Hematopoietic multipotent progenitor cell treated with erythropoietin and hydrocortisone succinate and interleukin-3 and kit ligand, for 8 days (in vitro differentiated cells): ENCODE measurements at places on chromosomes 6 and 20.

GRCh38 chr20:48102931-48103660 is 317.8 kb upstream of the SULF2 start:
- no peak for DNase-seq

DNA sequence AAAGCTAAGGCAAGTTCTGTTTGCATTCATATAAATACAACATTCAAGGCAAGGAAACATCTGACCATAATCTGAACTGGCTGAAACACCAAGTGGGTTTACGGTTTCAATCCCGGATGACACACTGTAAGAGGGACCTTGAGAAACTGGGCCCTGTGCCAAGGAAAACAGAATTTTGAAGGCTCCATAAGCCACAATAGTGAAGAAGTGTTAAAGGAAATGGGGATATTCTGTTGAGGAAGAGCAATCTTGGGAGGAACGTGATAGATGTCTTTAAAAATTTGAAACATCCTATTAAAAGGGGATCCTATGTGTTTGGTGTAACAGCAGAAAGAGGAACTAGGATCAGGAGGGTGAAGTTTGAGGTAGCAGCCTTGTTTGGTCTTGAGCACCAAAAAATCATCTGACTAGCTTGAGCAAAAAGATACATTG is 82.4 kb upstream of the TAB2 start:
- no peak for DNase-seq

DNA sequence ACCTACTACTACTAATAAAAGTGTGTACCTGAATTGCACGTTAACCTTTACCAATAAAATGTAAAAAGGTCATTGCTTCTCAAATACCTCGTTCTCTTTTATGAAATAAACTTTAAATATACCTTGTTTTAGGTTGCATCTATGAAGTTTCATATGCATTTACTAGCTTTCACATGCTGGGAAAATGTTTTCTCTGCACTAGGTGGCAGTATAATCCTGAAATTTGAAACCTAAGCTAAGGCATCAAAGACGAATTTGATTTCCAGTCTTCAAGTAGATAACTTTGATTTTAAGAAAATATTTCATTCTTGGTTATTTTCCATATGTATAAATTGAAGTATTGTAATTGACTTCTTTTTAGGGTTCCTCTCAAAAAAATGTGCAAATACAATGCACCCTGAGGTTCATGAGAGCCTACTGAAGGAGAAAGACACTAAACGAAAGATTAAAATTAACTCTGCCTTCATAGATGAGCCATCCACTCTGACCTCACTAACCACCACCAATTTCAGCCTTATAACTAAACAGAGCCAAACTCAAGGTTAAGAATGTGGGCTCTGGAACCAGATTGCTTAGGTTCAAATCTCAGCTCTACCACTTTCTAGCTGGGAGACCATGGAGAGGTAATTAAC is 7.3 kb upstream of the COL9A1 start:
- DNase-seq: peak; percentile 66

- no peak for DNase-seq
These were observed 9.7 kb downstream of the HLA-DOB start for GRCh38 chr6:32807020-32807580.

DNA sequence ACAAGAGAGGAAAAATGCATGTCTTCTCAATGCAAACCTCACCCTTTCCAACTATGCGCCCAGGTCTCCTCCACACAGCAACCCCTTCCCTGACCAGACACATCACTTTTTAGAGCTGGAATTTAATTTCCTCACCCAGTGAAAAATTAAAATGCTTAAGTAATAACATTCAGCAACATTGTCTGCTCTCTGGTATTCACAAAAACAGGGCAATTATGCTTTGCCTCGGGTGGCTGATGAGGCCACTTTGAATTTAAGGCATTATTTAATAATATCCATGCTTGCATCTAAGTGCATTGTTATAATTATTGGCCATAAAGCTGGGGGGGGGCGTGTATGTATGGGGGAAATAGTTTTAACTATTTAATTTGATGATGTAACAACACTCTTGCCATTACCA is 777.8 kb upstream of the NRSN1 start:
- no peak for DNase-seq

DNA sequence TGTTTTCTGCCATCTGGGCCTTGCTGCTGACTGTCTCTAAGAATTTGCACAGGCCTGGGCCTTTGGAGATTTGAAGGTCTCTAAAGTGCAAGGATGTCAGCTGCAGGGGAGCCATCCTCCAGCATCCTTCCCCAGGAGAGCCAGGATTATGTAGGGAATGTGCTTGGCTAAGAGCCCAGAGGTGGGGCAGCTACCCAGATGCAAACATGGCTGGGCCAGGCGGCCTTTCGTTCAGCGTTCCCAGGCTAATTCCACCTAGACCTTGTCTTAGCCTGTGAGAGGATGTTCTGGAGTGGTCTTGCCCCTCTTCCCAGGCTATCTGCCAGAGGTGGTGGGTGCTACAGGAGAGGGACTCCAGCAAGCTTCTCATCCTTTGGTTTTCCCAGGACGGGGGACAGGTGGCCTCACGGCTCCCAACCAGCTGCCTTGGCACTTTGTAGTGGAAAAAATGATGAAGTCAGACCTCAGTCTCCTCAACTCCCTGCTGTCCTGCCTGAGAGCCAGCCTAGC is 7.7 kb upstream of the PTGIS start:
- DNase-seq: no peak

- DNase-seq: no peak
These were observed 82.8 kb upstream of the E2F3 start for GRCh38 chr6:20318851-20319387.

DNA sequence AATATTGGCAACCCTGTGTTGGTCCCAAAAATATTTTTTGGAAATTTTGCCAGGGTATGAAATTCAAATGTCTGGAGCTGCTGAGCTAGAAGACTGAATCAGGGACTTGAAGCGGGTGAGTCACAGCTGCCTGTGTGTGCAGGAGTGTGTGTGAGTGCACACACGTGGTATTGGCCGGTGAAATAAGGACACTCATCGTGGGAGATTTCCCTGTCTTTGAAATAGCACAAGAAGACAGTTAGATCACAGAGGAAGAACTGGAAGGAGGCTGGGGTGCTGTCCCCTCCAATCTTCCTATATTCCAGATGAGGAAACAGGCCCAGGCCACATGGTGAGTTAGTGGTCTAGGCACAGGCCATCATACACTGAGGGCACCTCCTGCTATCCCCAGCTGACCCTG is 123.8 kb upstream of the MLN start:
- no peak for DNase-seq

DNA sequence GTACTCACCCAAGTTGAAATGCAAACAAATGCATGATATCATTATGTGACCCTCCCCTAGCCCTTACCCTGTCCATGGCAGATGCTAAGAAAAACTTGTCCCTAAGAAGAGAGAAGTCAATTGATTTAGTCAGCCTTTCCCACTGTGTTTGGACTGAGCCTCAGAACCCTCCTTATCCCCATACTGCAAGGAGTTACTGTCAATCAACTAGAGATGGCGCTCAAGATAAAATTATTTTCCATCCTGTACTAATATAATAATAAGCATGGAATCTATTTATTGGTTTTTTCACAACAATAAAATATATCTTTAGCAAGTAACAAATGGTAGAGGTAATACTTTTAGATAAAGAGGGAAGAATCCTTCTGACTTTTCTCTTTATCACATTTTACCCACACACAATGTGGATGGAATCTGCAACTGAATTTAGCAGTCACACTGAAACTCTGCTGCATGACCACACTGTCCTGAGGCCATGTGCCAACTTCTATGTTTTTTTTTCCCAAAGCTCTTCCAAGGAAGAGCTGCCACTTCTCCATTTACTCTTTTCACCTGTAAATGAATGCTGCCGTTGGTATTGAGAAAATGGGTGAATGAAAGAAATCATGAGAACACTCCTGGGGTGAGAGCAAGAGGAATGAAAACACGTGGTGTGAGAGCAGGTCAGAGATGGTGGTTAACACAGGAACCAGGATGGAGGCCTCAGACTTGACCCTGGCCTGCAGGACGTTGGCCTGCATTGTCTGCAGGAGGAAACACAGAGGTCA is 10.5 kb downstream of the NT5E start:
- DNase-seq: no peak

DNA sequence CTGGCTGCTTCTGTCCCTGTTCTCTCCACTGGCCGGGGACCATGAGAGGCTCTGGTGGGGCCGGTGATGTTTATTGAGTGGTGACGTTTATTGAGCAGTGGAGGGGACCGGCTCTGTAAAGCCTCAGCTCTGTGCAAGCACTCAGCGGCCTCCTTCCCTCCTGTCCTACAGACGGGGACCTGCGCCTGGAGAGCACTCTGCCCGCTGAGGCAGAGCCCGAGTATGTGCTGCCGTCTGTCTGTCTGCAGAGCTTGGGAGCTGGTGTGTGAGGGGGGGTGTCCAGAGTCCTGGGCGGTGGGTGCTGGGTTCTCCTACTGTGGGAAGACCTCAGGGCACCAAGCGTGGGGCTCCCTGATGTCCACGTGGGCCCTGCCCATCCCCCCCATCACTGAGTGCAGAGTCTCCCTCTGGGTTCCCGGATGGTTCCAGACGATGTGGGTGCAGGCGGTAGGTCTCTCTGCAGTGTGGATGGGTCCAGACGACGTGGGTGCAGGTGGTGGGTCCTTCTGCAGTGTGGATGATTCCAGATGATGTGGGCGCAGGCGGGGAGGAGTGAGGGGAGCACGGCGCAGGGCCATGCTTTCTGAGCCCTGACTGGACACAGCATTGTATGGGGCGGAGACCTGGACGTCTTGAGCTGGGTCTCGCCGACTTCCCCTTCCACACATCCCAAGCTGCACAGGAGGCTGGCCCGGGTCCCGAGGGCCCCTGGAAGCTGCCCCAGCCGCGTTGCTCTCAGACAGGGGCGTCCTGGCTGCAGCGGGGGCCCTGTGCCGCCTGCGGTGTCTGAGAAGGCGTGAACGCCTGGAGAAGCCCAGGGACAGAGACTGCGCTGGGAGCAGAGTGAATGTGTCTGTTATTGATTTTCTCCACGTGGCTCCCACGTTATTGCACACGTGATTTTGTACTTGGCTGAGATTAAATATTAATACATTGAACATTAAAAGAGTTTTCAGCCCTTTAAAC is 14.9 kb upstream of the BHLHE23 start:
- no peak for DNase-seq

- DNase-seq: no peak
These were observed 118.5 kb downstream of the SIM1 start for GRCh38 chr6:100346203-100346602.

DNA sequence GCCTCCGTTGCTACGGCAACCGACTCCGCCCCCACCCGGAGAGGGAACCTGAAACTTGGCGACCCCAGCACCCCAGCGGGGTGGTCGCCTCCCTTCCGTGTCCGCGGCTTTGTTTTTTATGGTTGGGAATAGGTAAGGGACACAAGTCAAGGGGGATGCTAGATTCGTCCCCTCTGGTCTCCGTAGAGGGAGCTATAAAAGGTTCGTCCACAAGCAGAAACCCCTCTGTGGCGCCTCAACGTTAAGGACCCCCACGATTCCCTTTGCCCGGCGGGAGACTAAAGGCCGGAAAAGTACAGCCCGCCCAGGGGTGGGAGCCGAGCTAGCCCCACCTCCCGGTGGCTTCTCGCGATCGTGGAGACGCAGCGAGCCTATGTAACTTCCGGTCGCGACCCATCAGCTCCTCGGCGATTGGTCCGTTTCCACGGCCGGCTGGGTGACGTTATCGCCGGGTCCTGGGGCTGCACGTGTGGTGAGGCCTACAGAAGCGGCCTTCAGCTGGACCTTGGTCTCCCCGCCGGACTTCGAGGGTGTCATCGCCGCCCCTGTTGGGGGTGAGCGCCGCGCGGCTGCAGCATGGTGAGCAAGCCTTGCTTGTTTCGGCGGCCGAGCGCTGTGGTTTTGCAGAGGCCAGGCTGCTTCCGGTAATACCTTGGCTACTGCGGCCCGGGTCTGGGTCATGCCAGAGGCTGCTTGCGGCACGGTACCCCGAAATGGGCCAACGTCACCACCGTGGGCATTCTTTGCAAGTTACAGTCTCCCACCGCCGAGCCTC is at the start of gene LTV1:
LTV1 (plus strand) TSS at position 437 of the 775 bp plus-strand sequence; CDS start at position 577, 140 bp downstream.
- peak; percentile 97 for DNase-seq

- DNase-seq: no peak
These were observed 244.4 kb downstream of the FOXA2 start for GRCh38 chr20:22339946-22340345.

DNA sequence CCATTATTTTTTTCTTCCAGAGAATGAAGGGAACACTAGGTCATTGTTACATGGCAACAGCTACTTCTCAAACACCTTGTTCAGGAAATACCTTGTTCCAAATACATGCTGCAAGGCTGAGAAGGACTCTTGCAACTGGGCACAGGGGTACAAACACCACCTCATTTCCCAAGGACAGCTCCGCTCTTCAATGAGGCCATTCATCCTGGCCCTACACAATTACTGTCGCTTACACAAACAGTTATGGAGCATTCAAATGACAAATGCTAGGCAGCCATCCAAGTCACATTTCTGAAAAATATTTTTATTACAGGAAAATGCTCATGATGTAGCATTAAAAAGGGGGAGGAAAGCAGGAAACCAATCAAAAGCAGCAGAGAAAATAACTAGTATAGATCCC is 611.9 kb downstream of the DHX35 start:
- DNase-seq: no peak

DNA sequence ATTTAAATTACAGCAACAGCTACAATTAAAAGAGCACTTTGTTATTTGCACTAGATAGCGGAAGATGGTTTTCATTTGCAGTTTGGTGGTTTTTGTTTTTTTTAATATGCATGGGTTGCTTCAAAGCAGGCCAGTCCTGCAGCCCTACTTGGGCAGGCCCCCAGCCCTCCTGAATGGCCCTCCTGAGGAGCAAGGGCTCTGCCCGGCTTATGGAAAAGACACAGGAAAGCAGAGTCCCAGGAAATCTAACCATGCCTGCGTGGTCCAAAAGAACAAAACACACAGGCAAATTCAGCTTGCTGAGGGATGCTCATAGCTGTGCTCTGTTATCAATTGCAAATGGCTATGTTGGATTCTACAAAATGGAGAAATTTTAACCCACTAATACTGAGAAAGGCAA is 371.1 kb upstream of the ARID1B start:
- no peak for DNase-seq

GRCh38 chr20:38751360-38751976 is 3.2 kb downstream of the ACTR5 start:
- peak; percentile 65 for DNase-seq

DNA sequence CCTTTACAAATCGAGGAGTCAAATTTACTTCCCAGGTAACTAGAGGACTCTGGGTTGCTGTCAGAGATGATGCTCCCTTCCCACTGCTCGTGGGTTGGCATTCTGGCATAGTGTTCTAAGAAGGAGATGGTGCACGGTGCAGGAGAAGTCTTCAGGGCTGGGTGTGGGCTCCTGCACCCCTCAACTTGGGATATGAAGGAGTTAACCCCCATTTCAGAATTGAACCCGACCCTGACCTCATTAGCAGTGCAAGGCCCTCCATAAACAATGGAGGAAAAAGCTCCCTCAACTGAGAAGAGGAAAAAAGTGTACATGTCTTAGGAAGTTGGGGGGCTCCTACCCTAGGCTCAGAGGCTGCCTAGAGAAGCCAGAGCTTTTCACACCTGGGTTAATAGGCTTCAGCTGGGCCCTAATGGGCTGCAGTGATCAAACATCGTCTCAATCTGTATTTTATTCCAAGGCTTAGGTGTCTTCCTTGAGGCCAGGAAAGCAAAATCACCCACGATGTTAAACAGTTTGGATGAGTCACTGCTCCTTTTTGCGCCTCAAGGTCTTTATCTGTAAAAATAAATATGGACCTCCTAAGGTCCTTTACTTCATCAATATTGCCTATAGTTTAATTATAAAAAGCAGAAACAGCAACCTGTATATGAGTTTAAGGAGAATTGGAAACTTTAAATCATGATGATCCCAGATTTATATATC is 29.4 kb downstream of the TFAP2B start:
- no peak for DNase-seq

GRCh38 chr6:77368660-77369313 is 94.5 kb downstream of the HTR1B start:
- peak; percentile 58 for DNase-seq
